ENCODE measurements at places on chromosomes 13 and 19. TPM values are rescaled to one million over a fixed set of nuclear protein-coding genes. Genes with fewer than 3 reads are reported as not detected.

Gene DENND1C
- 0.07 TPM for total RNA-seq

Gene ATP4A
- total RNA-seq, result not detected

Gene SEMA6B
- under 0.01 TPM for total RNA-seq

Gene B3GLCT
- total RNA-seq, result 6.7 TPM

Gene CCDC70
- total RNA-seq, result not detected

Gene APLP1
- 0.64 TPM for total RNA-seq

Gene C19orf33
- 72.1 TPM for total RNA-seq

Gene TMEM91
- 8.7 TPM for total RNA-seq

Gene ZNF208
- total RNA-seq, result 1.4 TPM

Gene EXOSC5
- 20.8 TPM for total RNA-seq

Gene MUC16
- total RNA-seq, result under 0.01 TPM

Gene PSG11
- total RNA-seq, result not detected

Gene LSM14A
- total RNA-seq, result 136 TPM

Gene MEDAG
- total RNA-seq, result not detected

Gene ZNF814
- 16.9 TPM for total RNA-seq

Gene ZNF579
- 6.7 TPM for total RNA-seq

Gene C5AR1
- total RNA-seq, result under 0.01 TPM

Gene ZNF878
- 0.43 TPM for total RNA-seq

Gene SUGT1
- total RNA-seq, result 34.2 TPM

Gene DACT3
- not detected for total RNA-seq

Gene CGB3
- not detected for total RNA-seq

Gene SHD
- not detected for total RNA-seq

Gene WASF3
- 5.1 TPM for total RNA-seq

Gene ZNF560
- 1.6 TPM for total RNA-seq

Gene TMPRSS9
- total RNA-seq, result not detected

Gene SHISA7
- not detected for total RNA-seq

Gene CPB2
- total RNA-seq, result not detected

Gene PSMD8
- total RNA-seq, result 250 TPM

Gene C19orf67
- total RNA-seq, result 0.14 TPM

Gene SUCLA2
- 82.9 TPM for total RNA-seq

Data from nasal cavity respiratory epithelium epithelial cell of viscerocranial mucosa (primary cell).